Germinal center (tissue), 1 donor: ENCODE measurements at places on chromosomes 16 and 17.

- peak; percentile 49 for DNase-seq
Observed at GRCh38 chr17:42618442-42619150, 9.1 kb downstream of the TUBG1 start.

DNA sequence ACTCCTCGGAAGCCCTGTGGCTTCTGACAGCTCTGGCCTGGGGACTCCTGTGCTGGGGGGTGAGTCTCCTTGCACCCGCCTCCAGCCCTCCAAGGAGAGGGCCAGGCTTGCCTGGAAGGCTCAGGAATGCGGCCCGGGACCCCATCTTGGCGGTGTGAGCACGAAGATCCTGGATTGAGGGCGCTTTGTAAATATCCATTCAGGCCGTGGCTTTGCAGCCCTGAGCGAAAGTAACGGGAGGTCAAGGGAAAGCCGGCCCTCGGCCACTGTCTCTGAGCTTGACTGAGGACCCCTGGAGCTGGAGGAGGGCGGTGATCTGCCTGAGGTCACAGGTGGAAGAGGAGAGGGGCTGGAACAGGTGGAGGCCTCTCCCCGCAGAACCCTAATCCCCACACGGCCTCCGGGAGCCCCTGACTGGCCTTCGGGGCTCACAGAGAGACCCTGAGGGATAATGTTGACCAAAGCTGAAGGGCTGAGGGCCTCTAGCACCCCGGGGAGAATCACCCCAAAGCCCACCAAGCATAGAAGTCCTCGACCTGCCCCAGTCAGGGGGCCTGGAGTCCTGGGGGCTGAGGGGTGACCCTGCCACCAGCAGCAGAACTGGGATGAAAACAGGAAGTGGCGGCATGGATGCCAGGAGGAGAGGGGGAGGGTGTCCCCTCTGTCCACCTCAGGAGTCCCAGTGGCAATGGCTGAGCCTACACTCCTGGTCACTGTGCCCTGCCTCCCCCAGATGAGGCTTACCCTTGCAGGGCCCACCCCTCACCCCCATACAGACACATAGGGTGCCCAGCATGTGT lies 8.3 kb upstream of the RASD1 start:
- no peak for DNase-seq

DNA sequence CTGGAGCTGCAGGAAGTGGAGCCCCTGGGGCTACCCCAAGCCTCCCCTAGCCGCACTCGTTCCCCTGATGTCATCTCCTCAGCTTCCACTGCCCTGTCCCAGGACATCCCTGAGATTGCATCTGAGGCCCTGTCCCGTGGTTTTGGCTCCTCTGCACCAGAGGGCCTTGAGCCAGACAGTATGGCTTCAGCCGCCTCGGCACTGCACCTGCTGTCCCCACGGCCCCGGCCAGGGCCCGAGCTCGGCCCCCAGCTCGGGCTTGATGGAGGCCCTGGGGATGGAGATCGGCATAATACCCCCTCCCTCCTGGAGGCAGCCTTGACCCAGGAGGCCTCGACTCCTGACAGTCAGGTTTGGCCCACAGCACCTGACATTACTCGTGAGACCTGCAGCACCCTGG lies 4.1 kb upstream of the NRN1L start:
- no peak for DNase-seq

DNA sequence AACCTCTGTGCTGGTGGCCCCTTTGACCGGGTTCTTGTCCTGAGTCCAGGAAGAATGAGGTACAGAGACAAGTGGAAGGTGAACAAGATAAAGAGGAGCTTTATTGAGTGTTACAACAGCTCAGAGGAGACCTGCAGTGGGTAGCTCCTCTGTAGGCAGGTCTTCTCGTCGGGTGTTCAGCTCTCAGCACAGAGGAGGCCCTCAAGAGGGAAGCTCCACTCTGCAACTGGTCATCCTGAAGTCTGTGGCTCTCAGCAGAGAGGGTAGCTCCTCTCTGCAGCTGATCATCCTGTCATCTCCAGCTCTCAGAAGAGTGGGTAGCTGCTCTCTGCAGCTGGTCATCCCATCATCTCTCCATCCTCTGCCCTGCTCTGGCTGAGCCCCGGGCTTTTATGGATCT lies 39.7 kb downstream of the SCPEP1 start:
- DNase-seq = no peak

GRCh38 chr16:80982646-80983045 lies 24.0 kb downstream of the CMC2 start:
- no peak for DNase-seq

- peak; percentile 93 for DNase-seq
Observed at GRCh38 chr17:75515496-75516254, at the start of gene CASKIN2. Gene CASKIN2, minus strand, starts transcription at chr17:75515537. Its CDS starts 1,733 bp downstream, at chr17:75513804.

DNA sequence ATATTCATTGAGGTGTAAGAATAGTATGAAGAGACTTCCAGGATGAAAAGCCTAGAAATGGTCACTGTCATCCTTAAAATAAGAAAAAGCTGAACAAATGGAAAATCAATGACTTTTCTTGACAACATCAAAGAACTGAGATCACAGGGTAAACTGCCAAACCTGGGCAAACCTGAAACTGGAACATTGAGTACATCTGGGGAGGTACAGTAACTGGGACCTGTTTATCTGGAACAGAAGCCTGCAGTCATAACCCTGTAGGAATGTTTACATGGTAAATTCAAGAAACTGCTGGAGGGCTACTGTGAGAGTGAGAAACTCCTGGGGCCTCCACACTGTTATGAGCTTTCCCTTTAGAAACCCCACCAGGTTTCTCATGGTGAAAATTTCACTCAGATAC lies 130.1 kb upstream of the PIRT start:
- no peak for DNase-seq

GRCh38 chr17:61461586-61461966 lies 9.4 kb downstream of the TBX4 start:
- DNase-seq = no peak

GRCh38 chr17:48294020-48294805 lies 135.8 kb downstream of the SKAP1 start:
- no peak for DNase-seq

- no peak for DNase-seq
Observed at GRCh38 chr16:1650131-1650530, 27.9 kb upstream of the JPT2 start.
